ENCODE measurements at places on chromosomes 5 and 9. TPM values are rescaled to one million over a fixed set of nuclear protein-coding genes. Genes with fewer than 3 reads are reported as not detected.

DNA sequence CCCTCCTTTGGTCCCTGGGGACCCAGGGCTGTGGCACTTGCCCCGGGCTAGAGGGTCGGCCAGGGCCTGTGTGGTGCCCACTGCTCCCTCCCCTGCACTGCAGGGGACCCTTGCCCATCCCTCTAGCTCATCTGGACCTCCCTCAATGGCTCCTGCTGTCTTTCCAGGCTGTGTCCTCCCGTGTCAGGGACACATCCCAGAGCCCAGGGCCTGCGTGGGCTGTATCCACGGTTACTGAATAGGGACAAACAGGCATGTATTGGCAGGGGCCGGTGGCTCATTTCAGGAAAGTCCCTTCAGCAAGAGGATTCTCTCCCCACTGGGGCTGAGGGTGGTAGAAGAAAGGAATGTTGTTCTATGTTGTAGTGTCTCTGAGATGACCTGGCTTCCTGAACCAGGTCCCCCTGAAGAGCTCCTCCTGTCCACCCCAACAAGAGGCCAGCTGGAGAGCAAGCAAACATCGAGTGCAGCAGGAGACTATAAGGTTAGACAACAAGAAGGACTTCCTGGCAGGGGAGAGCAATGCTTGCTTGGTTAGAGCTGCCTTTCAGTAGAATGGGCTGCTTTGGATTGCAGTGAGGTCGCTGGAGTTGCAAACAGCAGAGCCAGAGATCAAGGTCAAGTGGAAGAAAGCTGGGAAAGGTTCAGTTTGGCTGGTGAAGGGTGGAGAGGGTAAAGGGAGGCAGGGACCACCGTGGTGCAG lies 1.0 kb upstream of the CRB2 start:
- H3K4me3 ChIP-seq: no peak overlapping the region
- no peak for DNase-seq
- H3K27ac ChIP-seq: peak overlapping the region; percentile 62
- H3K4me1 ChIP-seq: peaks cover 19% of the 10 kb centered on the region

PTGES gene
- total RNA-seq: not detected

- no peak overlapping the region for H3K4me3 ChIP-seq
- no peak for DNase-seq
These were observed 29.1 kb upstream of the KCNIP1 start for GRCh38 chr5:170474489-170475274.

DNA sequence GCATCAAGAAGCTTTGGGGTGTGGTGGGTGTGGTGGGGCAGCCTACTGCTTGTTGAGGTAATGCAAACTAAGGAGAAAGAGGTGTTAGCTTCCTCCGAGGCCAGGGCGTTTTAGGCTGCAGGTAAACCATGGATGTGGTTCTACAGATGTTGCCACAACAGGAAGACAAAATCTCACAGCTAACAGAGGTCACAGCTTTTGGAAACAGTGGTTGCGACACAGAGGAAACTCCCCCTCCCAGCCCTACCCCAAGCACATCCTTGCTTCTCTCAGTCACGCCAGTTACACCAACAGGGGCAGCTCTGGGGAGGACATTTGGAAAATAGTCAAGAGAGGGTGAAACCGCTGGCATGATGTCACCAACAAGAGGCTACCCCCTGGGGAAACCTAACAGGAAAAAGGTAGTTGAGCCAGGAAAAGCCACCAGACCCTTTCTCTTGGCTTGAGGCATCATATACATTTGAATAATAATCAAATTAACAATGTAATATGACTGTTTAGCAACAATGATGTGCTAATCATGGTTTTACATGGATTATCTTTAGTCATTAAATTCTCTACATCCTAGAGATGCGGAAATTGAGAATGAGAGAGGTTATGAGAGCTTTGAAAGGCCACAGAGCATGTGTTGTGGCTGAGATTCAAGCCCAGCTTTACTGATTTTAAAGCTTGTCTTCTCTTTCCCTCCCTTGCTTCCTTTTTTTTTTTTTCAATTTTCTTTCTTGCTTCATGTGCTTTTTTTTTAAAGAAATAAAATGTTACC lies 82.2 kb upstream of the IL12B start:
- H3K4me1 ChIP-seq: peaks cover 65% of the 10 kb centered on the region
- peak overlapping the region; percentile 94 for H3K27ac ChIP-seq
- H3K4me3 ChIP-seq: peak overlapping the region; percentile 47
- H3K27me3 ChIP-seq: peaks cover 23% of the 10 kb centered on the region
- DNase-seq: peak; percentile 90

C5orf52 gene
- not detected for total RNA-seq

SLC28A3 gene
- total RNA-seq: 0.04 TPM

DNA sequence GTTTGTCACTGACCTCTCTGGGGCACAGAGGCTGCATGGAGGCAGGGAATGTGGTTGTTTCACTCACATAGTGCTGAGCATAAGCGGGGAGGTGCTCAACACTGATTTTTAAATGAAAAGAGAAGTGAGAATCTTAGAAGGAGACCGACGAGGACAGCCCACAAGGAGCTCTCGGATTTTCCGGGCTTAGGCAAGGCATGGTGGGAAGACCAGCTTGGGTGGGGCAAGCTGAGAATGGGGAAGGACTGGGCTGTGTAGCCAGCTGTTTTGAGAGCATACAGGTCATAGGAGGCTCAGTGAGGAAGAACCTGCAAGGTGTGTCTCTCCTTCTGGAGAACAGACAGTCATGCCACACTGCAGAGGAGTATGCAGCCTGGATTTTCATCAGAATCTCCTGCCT lies 86.0 kb upstream of the TNFSF8 start:
- no peaks in the 10 kb centered on the region for H3K27me3 ChIP-seq
- H3K4me1 ChIP-seq: peaks cover 35% of the 10 kb centered on the region
- H3K4me3 ChIP-seq: no peak overlapping the region

CSNK1G3 gene
- total RNA-seq: 33.9 TPM

PCDHB11 gene
- total RNA-seq: not detected

ARRDC3 gene
- 35.0 TPM for total RNA-seq

RFESD gene
- 6.2 TPM for total RNA-seq

- no peak overlapping the region for H3K4me3 ChIP-seq
- H3K27ac ChIP-seq: no peak overlapping the region
- H3K36me3 ChIP-seq: no peaks in the 10 kb centered on the region
- no peak for DNase-seq
- H3K4me1 ChIP-seq: no peaks in the 10 kb centered on the region
- H3K27me3 ChIP-seq: no peaks in the 10 kb centered on the region
These were observed 835.9 kb upstream of the ZNF608 start for GRCh38 chr5:125582352-125582751.

- peaks cover 2% of the 10 kb centered on the region for H3K36me3 ChIP-seq
- no peak overlapping the region for H3K4me3 ChIP-seq
- peaks cover 2% of the 10 kb centered on the region for H3K4me1 ChIP-seq
- no peak overlapping the region for H3K27ac ChIP-seq
These were observed 121.5 kb downstream of the HMHB1 start for GRCh38 chr5:143933451-143933850.

Data from activated CD4-positive, alpha-beta T cell treated with anti-CD3 and anti-CD28 coated beads, Interleukin-2, amount 10 ng/mL, durations not matched to agents 7 days and 5 days (primary cell).